SK-MEL-5 (cell line): ENCODE measurements at places on chromosomes 13 and 19.

DNA sequence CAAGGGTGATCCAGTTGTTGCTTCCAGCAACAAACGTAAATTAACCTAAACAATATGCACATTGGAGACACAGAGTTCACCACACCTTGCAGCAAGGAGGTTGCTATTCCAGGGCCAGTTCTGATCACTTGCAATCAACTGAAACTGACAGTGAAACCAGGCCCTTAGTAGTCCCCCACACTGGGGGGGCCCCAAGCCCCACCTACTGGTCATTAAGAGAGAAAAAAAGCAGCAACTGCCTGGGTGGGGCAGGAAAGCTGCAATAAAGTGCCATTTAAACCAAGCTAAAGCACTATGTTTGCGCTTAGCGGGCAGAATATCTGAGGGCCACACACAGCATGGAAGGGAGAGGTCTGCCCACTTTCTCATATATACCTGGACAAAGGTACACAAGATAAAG is 51.5 kb downstream of the ATP7B start:
- DNase-seq, result no peak

DNA sequence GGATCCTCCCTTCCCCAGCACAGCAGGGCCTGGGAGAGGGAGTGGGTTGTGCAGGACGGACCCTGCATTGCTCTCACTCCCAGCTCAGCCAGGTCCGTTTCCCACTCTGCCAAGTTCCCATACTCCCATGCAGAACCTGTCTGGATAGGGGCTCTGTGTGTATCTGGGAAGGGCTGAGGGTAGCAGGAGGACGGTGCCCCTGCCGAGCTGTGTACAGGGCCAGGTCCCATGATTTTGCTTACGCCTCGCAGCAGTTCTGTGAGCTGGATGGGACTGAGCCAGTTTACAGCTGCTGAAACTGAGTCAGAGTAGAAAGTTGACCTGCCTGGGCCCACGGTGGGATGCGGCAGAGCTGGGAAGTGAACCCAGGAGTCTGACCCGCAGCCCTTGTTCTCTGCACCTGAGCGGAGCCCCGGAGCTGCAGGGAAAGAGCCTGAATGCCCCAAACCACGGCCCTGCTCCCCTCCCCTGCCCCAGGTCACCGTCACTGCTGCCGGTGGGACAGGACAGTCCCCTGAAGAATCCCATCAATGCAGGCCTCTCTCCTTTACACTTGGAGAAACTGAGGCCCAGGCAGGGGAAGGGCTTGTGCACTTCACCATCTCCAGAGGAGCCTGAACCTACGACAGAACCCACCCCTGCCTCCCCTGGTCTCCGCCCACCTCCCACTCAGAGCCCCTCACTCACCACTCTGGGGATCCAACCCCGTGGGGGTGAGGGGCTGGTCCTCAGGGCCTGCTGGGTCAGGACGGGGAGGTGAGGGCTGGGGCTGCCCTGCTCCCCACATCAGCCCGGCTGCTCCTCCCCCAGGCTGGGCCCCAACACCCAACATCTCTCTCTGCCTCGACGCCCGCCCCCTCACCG is 3.5 kb downstream of the LILRB5 start:
- DNase-seq, result no peak

DNA sequence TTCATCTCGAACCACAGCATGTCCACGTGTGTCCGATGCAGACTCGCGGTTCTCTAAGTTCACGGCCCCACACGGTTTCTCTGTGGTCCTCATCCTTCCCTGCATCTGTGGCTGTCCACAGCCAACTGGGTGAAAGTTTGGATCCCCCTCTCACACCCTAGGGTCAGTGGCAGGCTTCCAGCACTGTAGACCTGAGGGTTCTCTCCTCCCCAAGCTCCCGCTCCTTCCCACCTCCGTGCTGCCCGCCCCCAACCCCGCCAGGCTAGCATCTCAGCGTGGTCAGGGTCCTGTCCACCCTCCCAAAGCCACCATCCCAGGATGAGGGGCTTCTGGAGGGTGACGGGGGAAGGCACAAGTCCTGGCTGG is 3.0 kb downstream of the ANGPTL4 start:
- no peak for DNase-seq

DNA sequence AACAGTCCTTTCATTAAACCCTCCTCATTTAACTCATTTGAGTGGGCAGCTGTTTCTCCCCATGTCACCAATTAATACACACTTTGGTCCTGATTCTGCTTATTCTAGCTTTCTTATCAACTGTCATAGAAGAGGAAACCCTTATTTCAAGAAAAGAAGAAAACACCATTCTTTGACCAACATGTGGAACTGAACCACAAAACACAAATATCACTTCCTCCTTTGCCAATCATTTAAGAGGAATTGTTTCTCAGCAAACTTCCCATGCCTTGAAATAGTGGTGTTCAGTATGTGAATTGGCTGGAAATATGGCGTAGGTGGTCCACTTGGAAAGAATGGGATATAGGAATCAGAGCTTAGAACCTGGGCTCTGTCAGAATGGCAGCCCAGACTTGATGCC is 20.4 kb downstream of the MBD3L2B start:
- DNase-seq, result no peak

- no peak for DNase-seq
Measured at GRCh38 chr19:4977299-4978174, 8.6 kb downstream of the KDM4B start.

- DNase-seq, result peak; percentile 31
Measured at GRCh38 chr13:41864658-41865057, 96.3 kb downstream of the VWA8 start.

GRCh38 chr13:78105656-78106055 is 187.0 kb upstream of the EDNRB start:
- DNase-seq, result no peak

DNA sequence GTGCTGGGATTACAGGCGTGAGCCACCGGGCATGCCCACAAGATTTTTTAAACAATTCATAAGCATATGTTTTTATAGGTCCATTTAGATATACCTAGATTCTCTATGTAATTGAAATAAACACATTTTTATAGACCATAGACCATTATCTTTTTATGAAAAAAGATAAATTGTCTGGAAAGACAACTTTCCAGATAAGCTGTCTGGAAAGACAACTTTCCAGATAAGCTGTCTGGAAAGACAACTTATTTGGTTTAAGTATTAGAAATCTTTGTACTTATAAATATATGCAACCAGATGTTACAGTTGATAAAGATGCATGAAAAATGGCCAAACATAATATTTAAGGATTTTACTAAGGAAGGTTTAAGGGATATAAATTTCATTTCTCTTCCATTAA is 538.5 kb downstream of the GPC6 start:
- DNase-seq, result no peak

DNA sequence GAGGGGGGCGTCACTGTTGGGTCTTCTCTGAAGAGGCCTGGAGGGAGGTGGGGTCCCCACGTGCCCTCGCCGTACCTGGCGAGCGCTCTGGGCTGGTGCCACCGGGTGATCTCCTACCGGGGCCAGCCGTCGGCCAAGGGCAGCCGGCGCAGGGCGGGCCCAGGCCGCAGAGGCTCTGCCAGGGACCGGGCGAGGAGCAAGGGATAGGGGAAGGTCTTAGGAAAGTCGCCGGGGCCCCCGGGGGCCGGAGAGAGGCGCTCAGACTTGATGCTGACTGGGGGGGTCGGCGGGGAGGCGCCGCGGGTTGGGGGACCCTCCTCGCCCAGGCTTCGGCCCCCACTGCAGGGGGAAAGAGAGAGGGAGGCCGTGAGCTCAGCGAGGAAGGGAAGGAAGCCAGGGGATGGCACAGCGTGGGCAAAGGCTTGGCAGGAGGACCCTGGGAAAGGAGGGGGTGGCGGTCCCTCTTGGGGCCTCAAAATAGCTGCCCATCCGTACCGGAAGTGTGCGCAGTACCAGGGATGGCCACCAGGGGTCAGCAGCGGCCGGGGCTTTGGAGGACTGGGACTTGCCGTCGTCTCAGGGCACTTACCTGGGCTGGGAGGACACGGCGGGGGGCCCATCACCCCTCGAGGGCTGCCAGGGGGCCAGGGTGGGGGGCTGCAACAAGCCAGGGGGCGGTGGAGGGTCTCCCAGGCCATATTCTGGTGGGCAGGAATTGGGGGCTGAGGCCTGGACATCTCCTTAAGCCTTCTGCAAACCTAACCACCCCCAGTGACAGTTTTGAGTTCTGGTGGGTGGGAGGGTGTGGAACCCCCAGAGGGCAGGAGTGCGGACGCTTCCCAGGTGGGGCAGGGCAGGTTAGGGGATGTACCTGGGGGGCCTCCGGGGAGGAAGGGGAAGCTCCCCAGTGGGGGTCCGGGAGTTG is 7.7 kb upstream of the TMEM161A start:
- peak; percentile 60 for DNase-seq

DNA sequence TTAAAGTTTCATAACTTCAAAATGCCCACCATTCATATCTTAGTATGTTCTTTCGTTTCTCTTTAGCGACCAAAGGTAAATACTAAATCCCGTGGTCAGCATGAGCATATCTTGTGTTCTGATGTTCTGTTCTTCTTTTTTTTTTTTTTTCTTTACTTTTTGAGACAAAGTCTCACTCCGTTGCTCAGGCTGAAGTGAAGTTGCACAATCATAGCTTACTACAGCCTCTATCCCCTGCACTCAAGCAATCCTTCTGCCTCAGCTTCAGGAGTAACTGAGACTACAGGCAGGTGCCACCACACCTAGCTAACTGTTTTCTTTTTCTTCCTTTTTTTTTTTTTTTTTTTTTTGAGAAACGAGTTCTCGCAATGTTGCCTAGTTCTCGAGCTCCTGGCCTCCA is 60.9 kb upstream of the ATP12A start:
- DNase-seq, result no peak

GRCh38 chr19:5984600-5984999 is 6.7 kb upstream of the RANBP3 start:
- no peak for DNase-seq

- peak; percentile 92 for DNase-seq
Measured at GRCh38 chr13:20550799-20551198, 16.2 kb upstream of the IFT88 start.

DNA sequence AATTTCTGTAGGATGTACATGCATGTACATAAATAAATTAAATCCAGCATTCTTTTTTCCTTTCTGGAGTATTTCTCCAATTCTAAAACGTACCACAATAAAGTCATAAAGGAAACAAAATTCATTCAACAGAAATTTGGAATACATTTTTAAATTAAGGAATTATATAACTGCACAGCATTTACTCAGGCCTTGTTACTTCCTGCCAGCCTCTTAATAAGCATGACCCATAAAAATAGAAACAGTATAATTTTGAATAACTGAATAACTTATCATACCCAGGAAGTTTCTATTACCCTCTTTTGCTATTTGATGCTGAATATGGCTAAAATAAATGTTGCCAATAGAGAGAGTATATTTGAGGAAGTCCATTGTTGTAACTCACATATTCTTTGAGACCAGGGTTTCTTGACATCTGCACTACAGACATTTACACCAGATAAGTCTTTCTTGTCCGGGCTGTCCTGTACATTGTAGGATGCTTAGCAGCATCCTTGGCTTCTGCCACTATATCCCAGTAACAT is 178.2 kb downstream of the KLF12 start:
- no peak for DNase-seq

DNA sequence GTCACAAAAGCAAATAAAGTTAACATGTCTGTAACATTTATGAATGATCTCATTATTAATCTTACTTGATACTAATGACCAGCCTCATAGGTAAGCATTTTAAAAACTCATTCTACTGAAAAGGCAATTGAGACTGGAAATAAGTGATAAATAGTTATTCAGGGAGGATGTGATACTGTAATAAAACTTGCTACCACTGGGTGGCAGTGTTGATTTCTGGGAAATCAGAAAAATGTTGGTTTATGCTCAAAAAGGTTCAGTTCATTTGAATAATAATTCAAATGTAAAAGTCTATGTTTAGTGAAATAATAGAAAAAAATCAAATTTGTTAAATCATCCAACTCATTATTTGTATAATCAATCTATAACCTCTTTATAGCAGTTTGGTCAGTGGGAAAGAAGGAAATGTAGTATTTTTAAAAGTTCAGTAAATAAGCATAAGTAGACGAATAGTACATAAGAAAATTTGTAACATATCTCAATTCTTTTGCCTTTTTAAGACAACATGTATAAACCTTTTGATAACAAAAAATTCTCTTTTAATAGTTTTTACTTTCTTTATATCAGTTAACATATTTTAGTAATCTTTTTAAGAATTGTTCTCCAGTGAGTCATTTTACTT is 9.6 kb downstream of the ABHD13 start:
- peak; percentile 59 for DNase-seq

DNA sequence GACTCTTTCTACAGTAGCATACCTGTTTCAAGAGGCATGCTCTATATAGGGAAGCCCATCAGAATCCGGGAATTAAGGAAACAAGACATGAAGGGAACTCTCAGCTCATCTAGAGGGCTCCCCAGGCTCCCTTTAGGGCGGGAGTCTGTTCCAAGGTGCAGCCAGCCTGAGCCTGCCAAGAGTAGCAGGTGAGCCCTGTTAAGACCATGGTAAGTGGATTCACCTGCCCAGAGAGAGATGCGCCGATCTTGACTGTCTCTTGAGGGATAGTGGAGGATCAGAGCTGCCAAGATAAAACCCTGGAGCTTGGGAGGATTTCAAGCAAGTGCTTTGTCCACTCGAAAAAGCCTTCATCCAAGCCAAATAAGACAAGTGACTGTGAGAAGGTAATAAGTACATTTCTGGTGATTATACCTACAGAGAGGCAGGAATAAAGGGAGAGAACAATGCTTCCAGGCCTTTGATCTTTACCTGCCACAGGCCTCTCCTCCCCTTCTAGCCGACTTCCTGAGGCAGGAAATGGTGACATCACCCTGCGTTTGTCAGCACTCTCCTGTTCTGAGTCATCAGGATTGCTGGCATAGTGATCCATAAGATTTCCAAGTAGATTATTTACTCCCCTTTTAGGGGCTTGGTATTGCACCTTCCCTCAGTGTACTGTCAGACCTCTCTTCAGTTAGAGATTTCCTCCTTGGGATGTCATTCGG is 31.5 kb downstream of the KLF5 start:
- peak; percentile 16 for DNase-seq

GRCh38 chr13:27250833-27251165 is 559 bp upstream of the RPL21 start:
- DNase-seq, result no peak

GRCh38 chr13:43428545-43429296 is 358.1 kb downstream of the ENOX1 start:
- DNase-seq, result no peak

DNA sequence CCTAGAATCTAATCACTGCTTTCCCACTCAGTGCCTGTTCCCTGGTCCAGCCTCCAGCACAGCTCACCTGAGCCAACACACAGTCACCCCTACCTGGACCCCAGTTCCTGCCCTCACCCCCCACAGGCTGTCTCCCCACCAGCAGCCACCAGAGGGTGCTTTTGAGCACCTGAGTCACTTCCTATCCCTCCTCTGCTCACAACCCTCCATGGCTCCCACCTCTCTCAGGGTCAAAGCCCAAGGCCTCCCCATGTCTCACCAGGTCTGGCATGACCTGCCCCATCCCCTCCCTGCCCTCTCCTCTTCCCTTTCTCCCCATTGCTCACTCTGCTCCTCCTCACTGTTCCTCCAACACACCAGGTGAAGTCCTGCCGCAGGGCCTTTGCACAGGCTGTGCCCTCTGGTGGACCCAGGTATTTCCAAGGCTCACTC is 7.1 kb upstream of the DPP9 start:
- no peak for DNase-seq
